ENCODE measurements at places on chromosomes 11 and 22.

DNA sequence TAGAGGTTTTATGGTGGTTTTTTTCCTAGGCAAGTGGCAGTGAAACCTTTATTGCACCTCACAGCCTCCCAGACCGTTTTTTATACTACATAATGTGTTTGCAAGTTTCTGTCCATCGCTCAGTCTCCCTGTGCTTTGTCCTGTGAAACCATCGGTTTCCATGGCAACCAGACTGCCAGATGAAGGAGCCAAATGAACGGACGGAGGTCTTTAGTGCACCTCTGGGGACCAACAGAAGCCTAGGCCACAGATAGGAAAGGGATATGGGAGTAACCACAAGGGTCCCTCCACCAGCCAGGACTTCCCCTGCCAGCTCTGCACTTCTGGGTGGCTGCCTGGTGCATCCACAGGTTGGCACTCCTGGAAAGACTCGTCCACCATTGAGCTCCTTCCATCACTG, 165.0 kb downstream of the CHST1 start:
- no peak for DNase-seq

DNA sequence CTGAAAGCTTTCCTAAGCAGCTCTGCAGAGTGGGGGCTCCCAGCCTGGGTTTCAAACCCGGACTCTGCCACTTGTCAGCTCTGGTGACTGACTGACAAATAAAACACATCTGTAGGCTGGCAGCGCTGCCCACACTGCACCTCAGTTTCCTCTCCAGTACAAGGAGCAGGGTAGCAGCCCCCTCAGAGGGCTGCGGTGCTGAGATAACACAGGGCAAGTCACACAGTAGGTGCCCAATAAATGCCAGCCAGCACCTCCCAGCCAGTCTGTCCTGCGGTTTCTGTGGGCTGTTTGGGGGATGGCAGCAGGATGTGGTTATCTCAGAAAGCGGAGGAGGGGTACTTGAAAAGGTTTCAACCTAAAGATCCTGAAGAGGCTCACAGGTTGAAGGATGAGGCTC, 1.5 kb downstream of the SYT12 start:
- DNase-seq, result no peak

GRCh38 chr11:63663809-63664208, 7.4 kb downstream of the ATL3 start:
- DNase-seq, result no peak

DNA sequence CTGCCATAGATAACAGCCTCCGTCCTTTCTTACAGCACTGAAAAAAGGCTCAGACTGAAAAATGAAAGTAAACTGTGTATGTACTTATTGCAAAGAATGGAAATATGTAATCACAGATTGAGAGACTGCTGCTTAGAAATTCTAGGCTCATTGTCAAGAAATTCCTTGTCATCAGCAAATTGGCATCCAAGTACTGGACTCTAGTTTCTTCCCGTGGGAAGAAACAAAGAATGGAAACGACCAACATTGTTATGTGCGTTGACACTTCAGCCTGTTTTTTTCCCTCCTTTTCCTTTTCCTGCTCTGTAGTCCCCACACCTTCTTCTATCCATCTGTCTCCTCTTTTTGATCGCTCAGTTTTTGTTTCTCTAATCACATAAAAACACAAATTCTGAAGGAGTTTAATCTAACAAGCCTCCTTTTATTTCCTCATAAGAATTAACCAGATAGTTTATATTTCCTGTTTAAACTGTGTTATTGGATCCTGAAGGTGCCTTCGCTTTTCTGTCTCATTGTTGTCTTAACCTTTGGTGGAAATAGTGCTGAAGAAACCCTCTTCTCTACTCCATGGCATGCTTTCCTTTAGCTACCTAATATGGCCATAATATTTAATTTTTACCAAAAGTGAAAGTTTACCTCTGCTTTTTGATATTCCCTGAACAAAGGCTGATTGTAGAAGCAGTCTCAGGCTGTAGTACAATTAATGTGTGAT, 20.0 kb upstream of the CASP12 start:
- DNase-seq, result no peak

DNA sequence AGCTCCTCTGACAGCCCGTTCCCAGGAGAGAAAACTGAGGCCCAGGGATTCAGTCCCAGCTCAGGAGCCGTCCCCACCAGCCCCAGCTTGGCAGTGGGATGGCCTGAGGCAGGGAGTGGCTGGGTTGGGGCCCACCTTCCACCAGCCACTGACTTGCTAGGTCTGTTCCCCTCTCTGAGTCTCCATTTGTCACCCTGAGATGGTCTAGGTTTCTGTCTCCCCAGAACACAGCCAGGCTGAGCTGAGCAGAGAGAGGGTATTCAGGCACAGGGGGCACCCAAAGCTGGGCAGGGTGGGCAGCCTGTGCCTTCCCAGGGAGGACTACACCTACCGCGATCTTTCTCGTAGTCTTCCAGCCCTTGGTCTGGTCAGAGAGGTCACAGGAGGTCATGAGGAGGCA, 95.7 kb downstream of the PDE2A start:
- peak; percentile 4 for DNase-seq

GRCh38 chr11:68036141-68036716, 2.6 kb upstream of the TCIRG1 start:
- peak; percentile 18 for DNase-seq

DNA sequence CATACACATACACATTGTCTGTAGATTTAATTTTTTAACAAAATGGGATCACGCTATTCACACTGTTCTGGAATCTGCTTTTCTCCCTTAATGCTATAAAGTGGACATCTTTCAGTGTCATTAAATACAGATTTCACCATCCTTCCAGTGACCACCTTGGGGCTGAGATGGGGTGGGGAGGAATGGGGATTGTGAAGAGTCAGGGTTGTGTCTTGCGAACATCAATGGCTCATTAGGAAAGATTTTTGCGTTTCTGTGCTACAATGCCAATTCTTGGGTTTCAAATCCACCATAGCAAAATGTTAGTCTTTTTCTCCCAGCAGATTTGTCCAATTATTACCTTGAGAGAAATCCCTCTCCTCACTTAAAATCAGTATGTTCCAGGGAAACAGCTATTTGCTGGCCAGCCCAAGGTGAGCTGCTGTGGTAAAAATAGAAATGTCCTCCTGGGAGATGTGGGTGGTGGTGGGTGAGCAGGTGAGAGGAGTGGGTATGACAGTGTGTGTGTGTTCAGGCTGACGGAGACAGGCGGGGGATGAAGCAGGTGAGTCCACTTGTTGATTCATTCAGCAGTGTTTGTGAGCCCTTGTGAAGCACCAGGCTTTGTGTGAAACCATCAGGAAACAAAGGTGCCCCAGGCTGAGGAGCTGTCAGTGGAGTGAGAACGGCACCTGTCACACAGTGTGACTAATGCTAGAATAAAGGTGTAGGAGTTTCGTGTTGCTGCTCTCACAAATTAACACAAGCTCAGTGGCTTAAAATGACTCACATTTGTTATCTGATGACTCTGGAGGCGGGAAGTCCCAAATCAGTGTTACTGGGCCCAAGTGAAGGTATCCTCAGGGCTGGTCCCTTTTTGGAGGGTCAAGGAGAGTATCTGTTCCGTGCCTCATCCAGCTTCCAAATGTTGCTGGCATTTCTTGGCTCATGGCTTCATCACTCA, 1.7 kb upstream of the CBX6 start:
- DNase-seq, result no peak

DNA sequence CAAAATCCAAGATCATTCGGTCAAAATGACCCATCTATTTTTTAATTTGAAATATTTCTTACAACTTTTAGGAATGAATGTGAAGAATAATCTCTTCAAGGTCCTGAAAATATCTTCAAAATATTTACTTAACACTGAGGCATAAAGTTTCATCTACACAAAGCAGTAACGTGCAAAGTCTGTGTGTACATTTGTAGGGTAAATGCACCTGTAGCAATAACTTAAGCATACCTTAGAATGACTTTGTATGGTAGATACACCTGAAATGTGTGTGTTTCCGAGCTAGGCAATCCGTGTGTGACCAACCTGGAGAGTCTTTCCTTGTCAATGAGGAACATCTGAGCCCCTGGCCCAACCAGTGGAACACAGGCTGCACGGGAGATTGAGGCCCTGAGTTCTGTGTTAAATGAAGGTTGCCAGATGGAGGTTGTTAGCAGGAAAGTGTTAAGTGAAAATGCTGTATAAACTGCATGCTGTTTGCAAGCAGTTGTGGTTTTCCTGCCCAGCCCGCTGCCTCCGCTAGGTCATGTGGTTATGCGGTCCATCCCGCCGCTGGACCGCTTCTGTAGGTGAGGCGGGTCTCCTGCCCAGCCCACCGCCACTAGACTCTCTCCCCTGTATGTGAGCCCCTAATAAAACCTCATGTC, 7.6 kb upstream of the CTR9 start:
- DNase-seq, result no peak

DNA sequence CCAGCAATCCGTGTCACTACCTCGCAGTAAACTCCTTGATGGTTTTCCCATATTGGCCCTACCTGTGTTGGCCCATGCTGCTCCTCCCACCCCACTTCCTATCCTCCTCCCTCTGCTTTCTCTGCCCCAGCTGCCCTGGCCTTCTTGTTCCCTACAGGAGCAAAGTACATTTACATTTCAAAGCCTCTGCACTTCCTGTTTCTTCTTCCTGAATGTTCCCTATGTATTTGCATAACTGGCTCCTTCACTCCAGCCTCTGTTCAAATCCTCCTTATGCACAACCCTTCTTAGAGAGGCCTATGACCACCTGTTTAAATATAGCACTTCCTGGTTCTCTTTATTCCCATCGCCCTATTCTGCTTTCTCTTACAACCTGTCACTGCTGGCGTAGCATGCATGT, 62.2 kb downstream of the PARVA start:
- no peak for DNase-seq

DNA sequence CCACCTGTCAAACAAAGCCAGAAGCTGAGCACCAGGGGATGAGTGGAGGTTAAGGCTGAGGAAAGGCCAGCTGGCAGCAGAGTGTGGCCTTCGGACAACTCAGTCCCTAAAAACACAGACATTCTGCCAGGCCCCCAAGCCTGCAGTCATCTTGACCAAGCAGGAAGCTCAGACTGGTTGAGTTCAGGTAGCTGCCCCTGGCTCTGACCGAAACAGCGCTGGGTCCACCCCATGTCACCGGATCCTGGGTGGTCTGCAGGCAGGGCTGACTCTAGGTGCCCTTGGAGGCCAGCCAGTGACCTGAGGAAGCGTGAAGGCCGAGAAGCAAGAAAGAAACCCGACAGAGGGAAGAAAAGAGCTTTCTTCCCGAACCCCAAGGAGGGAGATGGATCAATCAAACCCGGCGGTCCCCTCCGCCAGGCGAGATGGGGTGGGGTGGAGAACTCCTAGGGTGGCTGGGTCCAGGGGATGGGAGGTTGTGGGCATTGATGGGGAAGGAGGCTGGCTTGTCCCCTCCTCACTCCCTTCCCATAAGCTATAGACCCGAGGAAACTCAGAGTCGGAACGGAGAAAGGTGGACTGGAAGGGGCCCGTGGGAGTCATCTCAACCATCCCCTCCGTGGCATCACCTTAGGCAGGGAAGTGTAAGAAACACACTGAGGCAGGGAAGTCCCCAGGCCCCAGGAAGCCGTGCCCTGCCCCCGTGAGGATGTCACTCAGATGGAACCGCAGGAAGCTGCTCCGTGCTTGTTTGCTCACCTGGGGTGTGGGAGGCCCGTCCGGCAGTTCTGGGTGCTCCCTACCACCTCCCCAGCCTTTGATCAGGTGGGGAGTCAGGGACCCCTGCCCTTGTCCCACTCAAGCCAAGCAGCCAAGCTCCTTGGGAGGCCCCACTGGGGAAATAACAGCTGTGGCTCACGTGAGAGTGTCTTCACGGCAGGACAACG, 11.7 kb downstream of the CXCR5 start:
- DNase-seq, result peak; percentile 5

GRCh38 chr11:3958281-3958680, 102.8 kb downstream of the STIM1 start:
- no peak for DNase-seq

DNA sequence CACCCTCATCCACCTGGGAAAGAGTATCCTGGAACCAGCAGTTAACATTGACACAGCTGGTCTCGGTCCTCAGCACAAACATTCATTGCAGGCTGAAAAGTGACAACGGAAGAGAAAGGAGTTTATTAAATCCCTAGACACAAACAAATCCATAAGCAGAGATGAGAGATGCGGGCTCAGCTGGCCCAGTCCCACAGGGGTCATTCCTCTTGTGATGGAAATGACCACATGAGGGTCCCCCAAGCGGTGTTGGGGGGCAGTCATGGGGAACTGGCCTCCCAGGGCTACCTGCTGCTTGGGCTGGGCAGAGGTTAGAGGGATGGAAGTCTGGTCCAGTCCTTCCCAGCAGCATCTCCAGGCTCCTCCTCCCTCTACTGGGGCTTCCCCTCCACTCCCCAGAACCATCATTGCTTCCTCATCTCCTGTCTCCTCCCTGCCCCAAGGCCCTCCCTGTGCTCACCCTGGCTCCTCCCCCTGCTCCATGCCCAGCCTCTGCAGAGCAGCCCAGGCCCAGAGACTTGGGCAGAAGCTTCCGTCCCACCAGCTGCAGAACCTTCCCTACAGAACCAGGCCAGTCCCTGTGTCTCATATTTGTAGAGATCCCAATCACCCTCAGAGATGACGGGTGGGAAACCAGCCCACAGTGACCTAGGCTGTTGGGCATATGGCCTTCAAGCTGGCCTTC, 5.4 kb upstream of the IGLL5 start:
- DNase-seq, result no peak

GRCh38 chr11:123624974-123625373, 29.4 kb downstream of the SCN3B start:
- DNase-seq, result no peak

- no peak for DNase-seq
Measured at GRCh38 chr22:39281126-39281525, 36.3 kb upstream of the PDGFB start.

GRCh38 chr11:100675115-100675650, 11.9 kb upstream of the ARHGAP42 start:
- DNase-seq, result no peak

GRCh38 chr11:108235633-108236032, 12.8 kb downstream of the ATM start:
- no peak for DNase-seq

DNA sequence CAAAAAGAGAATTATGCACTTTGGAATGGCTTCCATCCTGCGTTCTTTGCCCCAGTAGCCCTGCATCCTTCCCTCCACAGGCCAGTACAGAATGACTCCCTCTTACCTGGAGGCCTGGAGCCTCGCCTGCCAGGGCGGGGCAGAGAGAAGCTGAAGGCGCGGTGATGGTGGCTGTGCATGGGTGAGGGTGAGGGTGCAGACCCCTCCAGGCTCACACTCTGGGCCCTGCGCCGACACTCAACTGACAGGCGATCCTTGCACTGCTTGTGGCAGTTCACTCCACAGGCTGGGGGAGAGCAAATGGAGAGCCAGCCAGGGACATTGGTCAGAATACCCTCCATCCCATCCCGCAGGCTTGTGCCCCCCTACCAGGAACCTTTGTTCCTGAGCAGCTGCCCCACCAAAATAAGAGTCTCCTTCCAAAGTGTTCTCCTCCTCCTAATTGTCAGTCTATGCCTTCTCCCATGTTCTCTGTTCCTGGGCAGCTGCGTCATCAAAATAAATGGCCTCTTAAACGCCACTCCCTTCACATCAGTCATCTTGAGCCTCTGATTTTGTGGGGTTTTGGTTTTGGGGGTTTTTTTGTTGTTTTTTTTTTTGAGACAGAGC, 5.9 kb upstream of the NRXN2 start:
- no peak for DNase-seq

- DNase-seq, result no peak
Measured at GRCh38 chr11:36002196-36002595, 58.3 kb downstream of the LDLRAD3 start.

GRCh38 chr11:15968461-15969130, 387.8 kb downstream of the SOX6 start:
- no peak for DNase-seq
